ENCODE measurements at places on chromosomes 11 and 22.
A peak's percentile ranks its signal among the peaks of the same experiment; 100 is the strongest.

DNA sequence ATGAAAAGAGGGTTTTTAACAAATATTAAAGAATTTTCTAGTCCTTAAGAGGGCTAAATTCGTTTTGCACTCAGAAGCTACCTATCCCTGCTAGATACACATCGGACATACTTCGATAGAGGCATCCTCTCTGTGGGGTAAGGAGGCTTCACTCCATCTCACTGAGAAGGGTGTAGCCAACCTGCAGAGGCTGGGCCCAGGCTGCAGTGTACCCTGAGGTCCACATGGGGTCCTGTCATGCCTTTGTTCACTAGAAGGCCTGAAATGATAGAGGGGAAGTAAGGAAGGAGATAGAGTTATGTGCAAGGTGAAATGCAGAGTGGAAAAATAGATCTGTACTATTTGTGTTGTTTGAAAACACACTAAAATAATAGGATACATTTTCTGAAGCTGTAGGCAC, 45.6 kb downstream of the IGSF9B start:
- no peak for DNase-seq

DNA sequence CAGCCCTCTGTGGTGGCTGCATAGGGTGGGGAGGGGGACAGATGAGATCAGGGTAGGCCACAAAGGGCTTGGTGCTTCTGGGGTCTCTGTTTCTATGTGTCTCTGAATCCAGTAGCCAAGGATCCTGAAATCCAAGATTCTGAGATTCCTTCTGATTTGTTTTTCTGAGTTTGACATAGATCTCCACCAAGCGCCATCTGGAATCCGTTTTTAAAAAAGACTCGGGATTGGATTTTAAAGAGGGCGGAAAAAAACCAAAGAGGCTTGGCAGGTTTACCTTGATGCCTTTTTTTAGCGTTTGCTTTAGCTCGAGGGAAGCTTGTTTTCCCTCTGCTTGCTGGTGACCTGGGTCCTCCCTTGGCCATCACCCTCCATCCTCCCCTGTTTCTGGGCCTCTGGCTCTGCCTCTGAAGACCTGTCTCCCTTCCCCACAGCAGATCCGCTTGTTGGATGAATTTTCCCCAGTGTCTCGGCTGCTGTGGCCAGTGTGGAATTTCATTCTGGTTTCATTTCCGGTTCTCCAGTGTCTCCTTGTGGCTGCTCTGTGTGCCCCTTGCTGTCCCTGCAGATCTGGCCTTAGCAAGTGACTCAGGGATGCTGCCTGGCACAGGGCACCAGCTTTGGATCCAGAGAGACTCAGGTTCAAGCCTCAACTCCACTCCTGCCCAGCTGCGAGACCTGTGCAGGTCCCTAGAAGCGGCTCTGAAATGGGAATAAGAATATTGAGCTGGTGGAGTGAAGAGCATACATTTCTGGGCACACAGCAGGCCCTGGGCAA, 15.1 kb downstream of the SYNGR1 start:
- DNase-seq: no peak

GRCh38 chr22:32723643-32724042, 77.9 kb upstream of the TIMP3 start:
- DNase-seq: peak; percentile 62

DNA sequence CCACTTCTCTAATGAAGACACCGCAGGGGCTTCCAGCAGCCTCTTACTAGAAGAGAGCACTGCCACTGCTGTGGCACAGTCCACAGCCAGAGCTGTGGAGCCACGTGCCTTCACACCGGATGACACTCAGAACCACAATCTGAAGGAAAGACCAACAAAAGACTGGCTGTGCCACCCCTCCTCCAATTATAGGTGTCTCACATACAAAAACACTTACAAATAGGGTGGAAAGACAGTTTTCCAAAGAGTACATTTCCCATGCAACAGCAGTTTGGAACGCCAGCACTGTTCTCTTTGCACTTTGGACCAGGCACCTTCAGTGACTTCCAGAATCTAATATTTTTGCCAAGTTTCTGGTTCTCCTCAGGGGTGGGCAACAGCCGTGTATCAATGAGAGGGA, 38.0 kb upstream of the SLC25A1 start:
- DNase-seq: no peak

DNA sequence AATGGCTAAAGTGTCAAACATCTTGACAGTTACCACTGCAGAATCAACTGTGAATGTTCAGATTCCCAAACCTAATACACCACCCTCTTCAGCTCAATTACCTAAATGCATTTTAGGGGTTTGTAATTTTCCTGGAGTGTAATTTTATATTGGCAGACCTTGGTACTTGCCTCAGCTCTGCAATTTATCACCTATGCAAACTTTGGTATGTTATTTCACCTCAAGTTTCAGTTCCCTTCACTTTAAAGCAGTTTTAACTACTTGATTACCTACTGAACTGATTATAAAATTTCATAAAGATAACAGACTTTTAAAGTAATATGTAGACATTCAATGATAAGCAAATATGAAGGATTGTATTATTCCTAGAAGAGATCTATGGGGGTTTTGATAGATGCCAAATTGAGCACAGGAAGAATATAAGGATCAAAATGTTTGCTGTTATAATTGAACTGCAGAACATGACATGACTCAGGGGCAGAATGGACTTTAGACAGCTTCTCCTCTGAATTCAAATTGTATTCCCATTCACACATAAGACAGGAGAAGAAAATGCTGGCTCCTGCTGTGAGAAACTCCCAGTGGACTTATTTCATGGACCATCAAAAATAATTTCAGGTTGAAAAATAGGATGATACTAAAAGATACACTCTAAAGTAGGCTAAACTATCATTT, 491.5 kb upstream of the LUZP2 start:
- no peak for DNase-seq

DNA sequence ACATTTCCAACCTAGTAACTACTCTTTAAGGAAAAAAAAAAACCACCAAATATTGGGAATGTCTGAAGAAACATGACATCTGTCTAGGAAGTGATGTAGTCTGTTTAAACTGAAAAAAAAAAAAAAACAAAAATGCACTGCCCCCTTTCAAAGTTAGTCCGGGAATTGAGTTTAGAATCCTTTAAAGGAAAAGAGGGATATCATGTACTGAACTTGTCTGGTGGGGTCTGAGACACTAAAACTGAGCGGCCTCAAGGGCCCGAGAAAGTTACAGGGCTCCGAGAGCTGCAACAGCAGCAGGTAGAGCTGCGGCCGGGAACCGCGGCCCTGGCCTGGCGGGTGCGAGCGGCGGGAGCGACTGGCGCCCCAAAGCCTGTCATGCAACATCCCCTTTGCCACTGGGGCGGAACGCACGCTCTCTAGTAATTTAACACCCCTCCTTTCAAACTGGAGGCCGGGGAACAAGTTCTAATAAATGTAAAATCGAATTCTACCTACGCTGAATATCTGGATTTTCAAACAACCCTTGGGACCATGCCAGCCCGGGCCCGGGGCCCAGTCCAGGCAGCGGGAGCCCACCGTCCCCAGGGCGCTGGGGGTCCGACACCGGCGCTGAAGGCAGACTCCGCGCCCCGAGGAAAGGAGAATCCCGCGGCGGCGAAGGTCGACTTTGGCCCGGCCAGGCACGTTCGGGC, 736 bp downstream of the RDX start:
- DNase-seq: peak; percentile 69

DNA sequence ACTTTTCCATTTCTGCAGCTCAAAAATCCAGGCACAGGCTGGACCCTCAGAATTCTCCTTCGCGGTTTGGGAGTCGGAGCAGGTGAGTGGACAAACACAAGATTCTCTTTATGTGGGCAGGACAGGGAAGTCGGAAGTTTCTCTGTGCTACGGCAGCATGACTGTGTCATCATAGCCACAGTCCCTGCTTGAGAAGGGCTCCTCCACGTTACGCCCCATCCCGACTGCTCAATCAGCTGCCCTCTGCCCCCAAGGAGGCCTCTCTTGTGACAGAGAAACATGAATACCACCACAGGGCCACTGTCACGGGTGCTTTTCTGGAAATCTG, 89.0 kb upstream of the SHISAL1 start:
- DNase-seq: no peak

DNA sequence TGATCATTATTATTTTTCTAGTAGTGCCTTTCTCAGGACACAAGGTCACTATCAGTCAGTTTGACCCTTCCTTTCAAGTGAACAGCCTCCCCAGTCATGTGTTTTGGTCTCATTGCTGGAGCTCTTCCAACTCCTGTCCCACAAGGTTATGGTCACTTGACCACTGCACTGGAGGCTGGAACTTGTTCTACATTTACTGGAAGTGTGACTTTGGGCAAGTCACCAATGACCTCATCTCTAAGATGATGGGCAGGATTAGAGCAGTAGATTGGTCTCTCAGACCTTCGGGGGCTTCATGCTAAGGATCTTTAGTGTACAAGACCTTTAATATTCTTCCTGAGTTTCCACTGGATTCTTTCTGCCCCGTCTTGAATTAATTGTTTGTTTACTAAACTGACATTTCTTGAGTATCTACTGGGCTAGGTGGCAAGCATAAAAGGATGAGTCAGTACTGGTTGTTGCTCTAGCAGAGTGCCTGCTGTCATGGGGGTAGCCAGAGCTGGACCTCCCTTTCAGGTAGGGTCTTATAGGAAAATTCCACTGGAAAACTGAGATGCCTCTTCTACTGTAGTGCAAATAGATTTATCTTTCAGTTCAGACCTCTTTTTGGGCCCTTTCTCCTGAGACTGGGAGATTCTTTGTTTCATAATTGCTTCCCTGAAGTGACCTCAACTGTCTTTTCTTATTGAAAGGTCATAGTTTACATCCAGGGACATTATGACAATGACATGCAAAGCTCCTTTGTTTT, 106.8 kb downstream of the GRAMD1B start:
- DNase-seq: no peak

GRCh38 chr11:112537026-112537425, 276.4 kb upstream of the PLET1 start:
- no peak for DNase-seq

DNA sequence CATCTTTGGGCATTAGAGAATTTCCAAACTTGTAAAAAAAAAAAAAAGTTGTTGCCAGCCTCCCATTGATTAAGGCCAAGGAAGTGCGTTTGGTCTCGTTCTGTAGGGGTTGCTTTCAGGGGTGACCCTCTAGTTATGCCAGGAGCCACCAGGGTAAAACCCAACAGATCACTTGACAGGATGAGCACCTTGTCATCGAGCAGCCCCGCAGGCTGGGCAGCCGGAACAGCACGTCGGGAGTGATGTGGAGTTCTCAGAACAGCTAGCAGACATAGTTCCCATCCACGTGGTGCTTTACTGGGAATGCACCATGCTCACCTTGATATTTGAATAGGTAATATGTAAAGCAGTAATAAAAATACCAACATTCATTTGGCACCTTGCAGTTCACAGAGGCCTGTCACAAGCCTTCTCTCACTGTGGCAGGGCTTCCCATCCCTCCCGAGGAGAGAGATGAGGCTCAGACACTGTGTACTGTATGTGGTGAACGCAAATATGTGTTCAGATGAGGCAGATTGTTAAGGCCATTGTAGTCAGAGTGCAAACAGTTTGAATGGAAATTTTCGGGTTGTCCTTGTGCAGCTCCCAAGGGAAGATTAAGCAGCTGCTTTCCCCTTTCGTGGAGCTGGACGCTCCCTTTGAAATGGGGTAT, 70.9 kb upstream of the SORL1-AS1 start:
- no peak for DNase-seq

DNA sequence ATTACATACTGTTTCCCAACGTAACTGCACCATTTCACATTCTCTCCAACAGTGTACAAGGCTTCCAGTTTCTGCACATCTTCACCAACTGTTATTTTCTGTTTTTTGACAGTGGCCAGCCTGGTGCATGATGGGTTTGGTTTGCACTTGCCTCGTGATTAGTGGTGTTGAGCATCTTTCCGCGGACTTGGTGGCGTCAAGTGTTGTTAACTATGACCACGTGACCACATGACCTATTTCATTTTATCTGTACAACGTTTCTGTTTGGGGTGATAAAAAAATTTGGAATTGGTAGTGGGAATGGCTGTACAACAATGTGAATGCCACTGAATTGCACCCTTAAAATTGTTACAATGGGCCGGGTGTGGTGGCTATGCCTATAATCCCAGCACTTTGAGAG, 2.5 kb upstream of the YPEL1 start:
- no peak for DNase-seq

- no peak for DNase-seq
Observed at GRCh38 chr22:23549198-23549595, 30.9 kb downstream of the IGLL1 start.

DNA sequence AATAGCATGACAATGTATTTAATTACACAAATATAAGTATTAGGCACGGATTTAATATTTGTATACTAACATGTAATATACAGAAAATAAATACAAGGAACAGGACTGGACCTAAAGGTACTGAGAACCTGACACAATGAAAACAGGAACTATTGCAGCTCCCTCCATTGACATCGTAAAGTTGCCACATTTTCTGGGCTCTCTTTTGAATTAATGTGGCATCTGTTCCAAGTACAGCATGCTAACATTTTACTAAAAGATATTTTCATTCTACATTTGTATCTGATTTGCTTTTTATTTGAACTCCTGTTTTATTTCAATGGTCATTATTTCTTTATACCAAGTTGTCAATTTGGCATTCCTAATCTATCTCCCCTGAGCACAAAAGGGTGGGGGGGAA, 15.3 kb downstream of the PHF21A start:
- no peak for DNase-seq

DNA sequence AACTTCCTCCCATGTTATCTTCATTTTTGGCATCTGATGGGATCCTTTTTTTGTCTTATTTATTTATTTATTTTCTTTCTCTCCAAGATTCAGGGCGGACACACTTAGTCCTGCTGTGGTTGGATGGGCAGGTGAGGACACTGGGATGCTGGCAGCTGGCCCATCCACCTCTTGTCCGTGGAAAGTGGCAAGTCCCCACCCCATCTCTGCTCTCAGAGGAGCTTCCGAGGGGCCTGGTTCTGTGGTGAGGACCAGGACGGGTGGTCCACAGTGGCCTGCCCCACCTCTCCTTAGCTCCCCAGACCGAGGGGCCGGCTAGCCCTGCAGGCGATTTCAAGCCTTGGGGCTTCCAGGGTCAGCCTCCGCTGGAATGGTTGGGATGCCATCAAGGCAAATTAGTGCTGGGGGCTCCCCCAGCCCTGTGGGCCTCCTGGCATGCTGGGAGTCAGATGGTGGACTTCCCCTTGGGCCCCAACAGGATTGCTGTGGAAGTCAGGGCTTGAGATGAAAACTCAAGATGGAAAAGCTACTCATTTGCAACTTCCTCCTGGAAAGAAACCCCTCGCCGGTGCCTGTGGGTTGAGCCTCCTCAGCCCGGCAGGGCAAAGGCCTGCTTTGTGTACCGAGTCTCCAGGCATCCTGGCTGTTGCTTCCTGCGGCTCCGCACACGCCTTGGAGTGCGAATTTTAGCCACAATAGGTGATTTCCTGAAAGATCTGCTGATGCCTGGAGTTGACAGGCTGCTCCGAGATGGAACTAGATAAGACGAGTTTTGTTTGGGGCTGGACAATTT, 31.2 kb upstream of the LINC01488 start:
- DNase-seq: no peak

- no peak for DNase-seq
Observed at GRCh38 chr11:8035200-8035855, 45.7 kb upstream of the TUB start.
